ENCODE measurements at places on chromosomes 5 and 9.

GRCh38 chr9:9284201-9284600 is 1328.6 kb downstream of the PTPRD start:
- DNase-seq = no peak

DNA sequence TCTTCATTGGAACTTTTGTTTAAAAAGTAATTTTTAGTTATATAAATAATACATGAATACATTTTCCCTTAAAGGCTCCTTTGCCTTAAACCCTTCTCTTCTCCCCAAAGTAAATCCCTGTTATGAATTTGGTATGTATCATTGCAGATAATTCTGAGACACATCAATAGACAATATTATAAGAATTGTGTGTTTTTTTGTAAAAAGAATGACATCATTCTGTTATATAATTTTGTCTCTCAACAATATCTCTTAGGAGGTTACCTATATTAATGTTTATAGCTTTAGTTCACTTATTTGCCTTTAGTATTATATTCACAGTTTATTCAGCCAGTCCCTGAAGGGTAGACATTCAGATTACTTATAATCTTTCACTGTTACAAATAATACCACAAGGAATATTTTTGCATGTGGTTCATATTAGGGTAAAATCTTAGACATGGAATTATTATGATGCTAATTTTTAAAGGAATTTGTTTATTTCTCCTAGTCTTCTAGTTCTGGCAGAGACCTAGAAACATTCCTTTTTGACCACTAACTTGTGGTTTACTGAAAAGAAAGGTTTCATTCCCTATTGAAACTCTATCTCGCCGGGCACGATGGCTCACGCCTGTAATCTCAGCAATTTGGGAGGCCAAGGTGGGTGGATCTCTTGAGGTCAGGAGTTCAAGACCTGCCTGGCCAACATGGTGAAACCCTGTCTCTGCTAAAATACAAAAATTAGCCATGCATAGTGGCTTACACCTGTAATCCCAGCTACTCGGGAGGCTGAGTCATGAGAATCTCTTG is 105.6 kb downstream of the KCTD16 start:
- no peak for DNase-seq

GRCh38 chr5:133487093-133487492 is 125.2 kb downstream of the FSTL4 start:
- DNase-seq = no peak

GRCh38 chr5:93622240-93622885 is 39.3 kb downstream of the NR2F1 start:
- no peak for DNase-seq

- DNase-seq = no peak
These were observed 389.8 kb upstream of the SEMA6A start for GRCh38 chr5:116964438-116964837.

- DNase-seq = no peak
These were observed 5.4 kb downstream of the NACC2 start for GRCh38 chr9:136089697-136090045.

- DNase-seq = no peak
These were observed 223.5 kb downstream of the ROR2 start for GRCh38 chr9:91726406-91727100.

- no peak for DNase-seq
These were observed 279.6 kb upstream of the VLDLR start for GRCh38 chr9:2341956-2342355.

GRCh38 chr9:124300312-124300711 is 42.6 kb downstream of the NEK6 start:
- DNase-seq = no peak

- DNase-seq = no peak
These were observed 37.9 kb downstream of the TNFAIP8 start for GRCh38 chr5:119393746-119394145.

- DNase-seq = peak; percentile 9
These were observed 960 bp downstream of the CANX start for GRCh38 chr5:179699616-179700237.

DNA sequence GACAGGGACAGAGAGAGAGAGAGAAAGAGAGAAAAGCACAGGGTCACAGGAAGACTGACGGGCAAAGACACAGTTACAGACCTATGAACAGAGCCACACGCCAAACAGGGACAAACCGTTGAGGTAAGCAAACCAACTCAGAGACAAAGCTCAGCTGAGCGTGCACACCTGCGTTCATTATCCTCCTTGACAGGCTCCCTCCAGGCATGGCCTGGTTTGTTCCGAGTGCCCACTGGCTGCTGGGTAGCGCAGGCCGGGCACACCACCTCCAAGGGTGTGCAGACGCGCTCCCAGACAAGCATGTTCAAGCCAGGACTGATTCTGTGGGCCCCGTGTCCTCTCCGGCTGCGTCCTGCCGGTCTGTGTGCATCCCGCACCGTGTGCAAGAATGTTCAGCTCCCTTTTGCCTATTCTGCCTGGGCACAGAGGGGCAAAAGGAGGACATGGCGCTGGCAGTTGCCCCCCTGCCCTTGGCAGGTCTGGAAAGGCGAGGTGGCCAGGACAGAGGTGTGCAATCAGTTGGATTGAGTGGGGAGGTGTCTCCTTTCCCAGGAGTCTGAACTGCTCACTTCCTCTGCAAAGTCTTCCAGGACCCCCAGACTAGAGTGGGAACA is 467 bp upstream of the SMIM32 start:
- no peak for DNase-seq

DNA sequence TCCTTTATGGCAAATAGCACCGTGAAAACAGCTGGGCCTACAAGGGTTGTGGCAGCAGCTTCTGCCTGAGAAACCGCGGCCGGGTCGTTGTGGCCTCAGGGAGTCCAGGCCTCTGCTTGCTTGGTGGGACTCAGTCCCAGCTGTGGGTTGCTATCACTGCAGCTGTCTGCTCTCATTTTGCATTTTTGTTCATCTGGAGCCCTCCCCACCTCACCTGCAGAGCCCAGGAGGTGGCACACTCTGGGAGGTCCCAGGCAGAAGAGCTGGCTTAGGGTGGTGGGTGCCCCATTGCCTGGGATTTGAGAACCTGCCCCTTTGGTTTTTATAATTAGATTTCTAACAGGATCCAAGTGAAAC is 138.4 kb downstream of the GADD45G start:
- DNase-seq = no peak

DNA sequence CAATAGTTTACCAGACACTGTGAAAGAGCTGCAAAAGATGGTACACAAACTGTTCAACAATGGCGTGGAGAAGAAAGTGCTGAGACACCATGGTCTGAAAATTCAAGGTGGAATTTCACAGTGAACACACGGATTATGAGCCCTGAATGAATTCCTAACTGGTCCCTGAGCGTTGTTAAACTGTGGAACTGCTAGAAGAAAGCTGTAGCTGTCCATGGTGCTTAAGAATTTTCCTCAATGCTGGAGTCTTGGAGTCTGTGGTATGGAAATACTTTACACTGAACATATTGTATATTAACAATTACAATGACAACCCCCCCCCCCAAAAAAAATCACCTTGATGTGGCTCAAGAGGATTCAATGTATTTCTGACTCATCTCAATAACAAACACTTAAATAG is 68.5 kb downstream of the SLC24A2 start:
- DNase-seq = no peak

DNA sequence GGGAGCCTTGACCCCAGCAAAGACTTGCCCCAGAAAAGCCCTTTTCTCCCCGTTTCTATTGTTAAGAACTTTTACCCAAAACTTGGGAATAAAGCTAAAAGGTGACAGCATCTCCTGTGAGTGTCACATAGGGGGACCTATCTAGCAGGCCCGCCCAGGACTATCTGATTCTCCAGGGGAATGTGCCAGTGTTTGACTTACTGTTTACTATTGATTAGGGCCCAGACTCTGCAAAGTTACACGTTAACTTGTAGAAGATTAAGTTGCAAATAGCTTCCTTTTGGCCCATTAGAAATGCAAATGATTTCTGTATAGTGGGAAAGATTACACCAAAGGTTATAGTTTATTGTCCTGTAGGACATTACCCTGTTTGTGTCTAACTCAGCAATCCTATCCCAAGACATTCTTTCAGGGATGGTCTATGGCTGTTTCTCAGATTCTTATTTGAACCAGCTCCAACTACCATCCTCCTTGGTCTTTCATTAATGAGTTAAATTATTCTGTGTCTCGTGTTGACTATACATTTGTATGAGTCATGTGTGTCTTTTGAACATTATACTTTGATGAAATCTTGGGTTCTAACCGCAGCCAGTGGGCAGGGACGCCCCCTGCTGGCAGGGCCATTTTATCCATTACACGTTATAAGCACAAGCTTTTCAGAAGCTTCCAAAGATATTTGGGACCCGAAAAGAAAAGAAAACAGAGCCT is 60.7 kb downstream of the HRH2 start:
- peak; percentile 34 for DNase-seq

DNA sequence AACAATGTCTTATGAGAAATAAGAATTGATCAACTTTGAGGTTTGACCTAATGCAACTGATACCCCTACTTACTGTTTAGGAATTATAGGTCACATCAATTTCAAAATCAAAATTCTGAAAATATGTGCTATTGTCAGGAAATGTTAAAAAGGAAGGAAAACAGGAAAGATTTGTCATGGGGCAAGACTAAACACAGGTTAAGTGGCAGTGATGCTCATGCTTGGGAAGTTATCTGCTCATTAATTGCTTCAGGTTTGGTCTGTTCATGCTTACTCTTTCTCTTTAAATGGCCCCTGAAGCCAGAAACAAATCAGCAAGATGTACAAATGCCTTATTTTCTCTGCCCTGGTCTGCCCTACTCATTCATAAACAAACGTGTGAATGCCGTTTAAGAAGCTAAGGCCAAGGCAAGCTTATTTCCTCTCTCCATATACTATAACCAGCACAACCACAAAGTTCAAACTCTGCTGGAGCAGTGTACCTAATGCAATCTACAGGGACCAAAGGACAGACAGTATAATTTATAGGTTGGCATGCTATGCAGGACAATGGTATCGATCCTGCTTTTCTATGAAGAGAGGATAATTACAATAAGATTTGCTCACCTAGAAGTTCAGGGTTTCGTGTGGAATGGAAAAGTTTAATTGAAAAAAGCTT is 177.2 kb downstream of the GNAQ start:
- DNase-seq = no peak

DNA sequence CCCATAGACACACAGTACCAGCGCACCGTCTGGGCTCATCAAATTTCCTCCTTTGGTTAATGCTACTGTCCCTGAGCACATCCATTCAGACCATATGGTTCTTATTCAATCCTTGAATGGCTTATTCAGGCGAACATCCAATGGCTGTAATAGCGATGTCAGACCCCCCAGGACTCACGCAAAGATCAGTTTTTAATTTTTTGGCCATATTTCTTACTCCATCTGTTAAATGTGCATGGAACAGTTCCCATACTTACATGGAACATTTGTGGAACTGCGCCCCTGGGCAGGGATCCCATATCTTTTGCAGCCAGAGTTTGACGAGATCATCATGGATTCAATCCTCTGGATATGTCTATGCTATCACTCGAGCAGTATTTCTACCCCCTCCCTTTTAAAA is 213.2 kb downstream of the ADAMTS6 start:
- no peak for DNase-seq

- DNase-seq = no peak
These were observed 221.8 kb downstream of the MEF2C start for GRCh38 chr5:88660947-88661805.

- no peak for DNase-seq
These were observed 375.7 kb upstream of the ZNF462 start for GRCh38 chr9:106487266-106487665.

GRCh38 chr9:123361086-123361730 is 5.2 kb downstream of the CRB2 start:
- no peak for DNase-seq

DNA sequence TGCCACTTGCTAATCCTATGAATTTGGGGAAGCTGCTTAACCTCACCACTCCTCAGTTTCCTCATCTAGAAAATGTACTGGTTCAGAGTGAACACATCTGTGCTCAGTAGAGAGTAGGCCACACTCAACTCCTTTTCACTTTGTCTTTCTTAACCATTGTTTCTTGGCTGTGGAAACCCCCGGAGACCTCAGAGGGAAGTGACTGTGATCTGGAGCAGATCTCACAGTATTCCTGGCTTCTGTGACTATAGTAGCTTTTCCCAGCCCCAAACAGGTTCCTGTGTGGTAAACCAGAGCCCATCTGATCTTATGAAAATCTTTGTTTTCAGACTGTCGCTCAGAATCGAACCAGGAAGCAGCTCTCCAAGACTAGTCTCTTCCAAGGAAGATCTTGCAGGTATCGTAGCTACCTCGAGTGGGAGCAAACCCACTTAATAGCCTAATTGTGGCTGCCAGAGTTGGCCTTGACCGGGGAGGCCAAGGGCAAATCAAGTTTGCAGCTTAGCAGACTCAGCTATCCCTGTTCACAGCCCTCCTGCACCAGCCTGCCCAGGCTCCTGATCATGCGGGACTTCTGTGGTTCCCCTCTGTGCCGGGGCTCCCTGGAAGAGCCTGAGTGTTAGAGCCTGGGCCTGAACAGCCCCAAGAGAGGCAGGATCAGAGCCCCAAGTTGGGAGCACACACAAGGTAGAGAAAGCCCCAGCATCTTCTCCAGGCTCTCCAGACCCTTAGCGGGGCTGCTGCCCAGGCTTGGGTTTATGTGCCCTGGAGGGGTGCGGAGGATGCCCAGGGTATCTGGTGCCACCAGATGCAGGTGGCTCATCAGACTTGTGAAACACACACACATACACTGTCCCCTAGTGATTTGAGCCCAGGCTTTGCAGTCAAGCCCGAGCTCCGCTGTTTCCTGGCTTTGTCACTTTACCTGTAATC is 52.2 kb upstream of the ANGPTL2 start:
- no peak for DNase-seq

GRCh38 chr9:32728181-32728580 is 55.2 kb upstream of the TMEM215 start:
- no peak for DNase-seq

GRCh38 chr5:124906339-124907097 is 160.1 kb upstream of the ZNF608 start:
- no peak for DNase-seq

- no peak for DNase-seq
These were observed 615.1 kb downstream of the TLE1 start for GRCh38 chr9:81074221-81074620.
